Esophagus mucosa (tissue), 1 donor: ENCODE measurements at places on chromosomes 12 and 14. TPM values are rescaled to one million over a fixed set of nuclear protein-coding genes. Genes with fewer than 3 reads are reported as not detected.
A peak's percentile ranks its signal among the peaks of the same experiment; 100 is the strongest.

GRCh38 chr14:59275668-59276067 is 87.2 kb downstream of the DAAM1 start:
- ATAC-seq: peak; percentile 95

CPNE6 gene
- not detected for total RNA-seq

GALNT6 gene
- 13.4 TPM for total RNA-seq

THAP2 gene
- total RNA-seq: 4.8 TPM

DNA sequence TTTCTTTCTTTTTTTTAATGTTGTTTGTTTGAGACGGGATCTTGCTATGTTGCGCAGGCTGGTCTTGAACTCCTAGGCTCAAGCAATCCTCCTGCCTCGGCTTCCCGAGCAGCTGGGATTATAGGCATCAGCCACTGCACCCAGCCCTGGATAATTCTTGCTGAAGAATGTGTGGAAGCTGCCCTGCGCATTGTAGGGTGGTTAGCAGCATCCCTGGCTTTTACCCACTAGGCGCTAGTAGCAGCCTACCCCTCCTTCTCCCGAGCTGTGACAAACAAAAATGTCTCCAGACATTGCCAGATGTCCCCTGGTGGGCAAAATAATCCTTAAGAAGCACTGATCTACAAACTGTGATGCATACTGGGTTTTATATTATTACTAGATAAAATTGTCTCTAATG is 6.6 kb downstream of the DCAF4 start:
- no peak for ATAC-seq

DNA sequence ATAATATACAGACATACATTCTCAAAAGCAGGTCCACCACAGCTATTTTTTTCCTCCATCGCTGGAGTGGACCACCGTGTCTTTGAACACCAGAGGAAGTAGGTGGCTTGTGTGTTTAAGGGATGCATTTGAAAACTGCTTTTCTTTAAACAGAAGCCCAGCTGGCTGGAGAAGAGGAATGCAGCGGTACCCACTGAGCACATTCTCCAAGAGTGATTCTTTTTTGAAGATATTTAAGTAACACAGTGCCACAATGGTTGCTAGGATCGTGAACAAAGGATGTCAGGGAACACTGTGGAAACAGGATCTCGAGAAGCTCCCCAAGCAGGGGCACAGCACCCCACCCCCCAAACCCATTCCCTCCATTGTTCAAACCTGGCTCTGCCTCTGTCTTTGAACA is 286.6 kb upstream of the PWP1 start:
- no peak for ATAC-seq

GRCh38 chr12:132326646-132327045 is 2.7 kb downstream of the GALNT9 start:
- ATAC-seq: no peak

DNA sequence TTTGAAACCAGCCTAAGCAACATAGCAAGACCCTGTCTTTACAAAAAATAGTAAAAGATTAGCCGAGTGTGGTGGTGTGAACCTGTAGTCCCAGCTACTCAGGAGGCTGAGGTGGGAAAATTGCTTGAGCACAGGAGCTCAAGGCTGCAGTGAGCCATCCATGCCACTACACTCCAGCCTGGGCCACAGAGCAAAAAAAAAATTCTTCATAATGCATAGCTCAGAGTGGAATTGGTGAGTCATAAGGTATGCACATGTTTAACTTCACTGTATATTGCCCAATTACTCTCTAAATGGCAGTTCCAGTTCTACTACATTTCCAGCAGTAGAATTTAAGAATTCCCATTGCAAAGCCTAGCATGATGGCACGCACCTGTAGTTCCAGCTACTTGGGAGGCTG is 26.8 kb upstream of the CLIP1 start:
- ATAC-seq: peak; percentile 96

GRCh38 chr14:86777963-86778602 is 1214.9 kb downstream of the GALC start:
- no peak for ATAC-seq

SRRM4 gene
- total RNA-seq: not detected

DNA sequence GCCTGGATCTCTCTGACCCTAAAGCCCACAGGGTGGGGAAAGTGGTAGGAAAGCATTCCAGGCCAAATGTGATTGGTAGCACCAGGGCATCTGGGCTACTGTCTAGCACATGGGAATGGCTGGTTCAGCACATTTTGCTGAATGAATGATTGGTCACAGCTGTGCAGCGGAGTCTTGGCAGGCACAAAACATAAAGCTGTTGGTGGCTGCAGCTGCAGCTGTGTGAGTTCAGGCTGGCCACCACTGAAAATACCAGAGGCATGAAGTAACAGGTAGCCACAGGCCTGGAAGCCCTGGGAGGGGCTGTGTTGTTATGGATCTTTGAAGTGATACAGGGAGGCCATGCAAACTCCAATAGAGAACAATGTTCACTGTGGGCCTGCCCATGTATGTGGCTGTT is 72.7 kb downstream of the MYRFL start:
- peak; percentile 32 for ATAC-seq

- ATAC-seq: no peak
Measured at GRCh38 chr12:114665411-114666260, 18.3 kb downstream of the TBX3 start.

DNA sequence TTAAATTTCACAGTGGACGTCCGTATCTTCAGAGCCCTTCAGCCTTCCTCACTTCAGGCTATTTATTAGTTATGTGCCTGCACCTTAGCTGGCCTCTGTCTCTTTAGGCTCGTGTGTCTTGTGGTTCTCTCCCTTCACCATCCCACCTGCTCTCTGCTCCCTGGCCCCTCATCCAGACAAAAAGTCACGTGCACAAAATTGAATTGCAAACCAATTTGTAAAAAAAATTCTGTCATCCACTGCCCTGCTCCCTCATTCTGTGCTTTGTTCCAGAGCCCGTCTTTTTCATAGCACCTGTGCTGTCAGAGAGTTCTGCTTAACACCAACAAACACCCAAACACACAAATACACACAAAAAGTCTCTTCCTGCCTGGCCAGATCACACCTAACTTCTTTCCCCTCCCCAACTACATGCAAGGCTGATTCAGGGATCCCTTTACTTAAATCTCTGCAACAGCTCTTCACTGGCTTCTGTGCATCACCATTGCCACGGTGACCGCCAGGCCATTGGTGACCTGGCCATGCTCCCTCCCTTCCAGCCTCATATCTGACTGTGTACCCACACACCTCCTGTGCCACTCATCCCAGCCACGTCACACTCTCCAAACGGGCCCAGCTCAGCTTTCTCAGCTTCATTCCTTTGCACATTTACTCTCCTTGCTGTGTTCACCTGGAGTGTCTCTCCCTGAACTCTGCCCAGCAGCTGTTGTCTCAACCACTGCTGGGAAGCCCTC is 205.7 kb downstream of the TTC8 start:
- ATAC-seq: no peak

DNA sequence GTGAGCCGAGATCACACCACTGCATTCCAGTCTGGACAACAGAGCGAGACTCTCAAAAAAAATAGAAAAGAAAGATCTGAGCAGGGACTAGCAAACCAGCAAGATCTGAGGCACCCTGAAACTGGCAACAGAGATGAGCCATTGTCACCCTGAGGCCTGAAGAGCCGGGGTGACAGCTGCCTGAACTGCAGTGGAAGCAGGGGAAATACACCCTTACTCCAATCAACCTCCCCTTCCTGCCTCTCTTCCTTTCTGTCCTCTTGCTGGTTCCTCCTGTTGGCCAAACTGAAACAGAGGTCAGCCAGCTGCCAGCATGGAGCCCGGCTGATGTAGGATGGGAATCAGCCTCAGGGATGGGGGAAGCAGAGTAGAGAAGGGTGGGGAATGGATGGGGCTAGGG is 192.0 kb downstream of the CHST11 start:
- ATAC-seq: no peak

DNA sequence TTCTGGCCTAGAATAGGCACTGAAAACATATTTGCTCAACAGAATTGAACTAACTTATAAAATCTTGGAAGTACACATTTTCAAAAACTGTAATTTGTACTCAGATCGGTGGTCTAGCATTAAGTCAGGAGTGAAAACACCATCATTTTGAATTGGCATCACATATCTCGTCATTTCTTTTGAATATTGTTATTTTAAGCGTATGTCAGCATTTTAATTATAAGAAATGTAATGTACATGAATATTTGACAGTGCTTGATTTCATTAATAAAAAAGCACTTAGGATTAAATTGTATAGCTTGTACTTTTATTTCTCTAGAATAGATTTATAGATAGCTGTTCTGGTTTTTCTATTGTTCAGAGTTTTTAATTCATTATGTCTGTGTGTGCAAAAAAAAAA is 892.2 kb downstream of the BCL11B start:
- ATAC-seq: no peak

IL22 gene
- total RNA-seq: 0.44 TPM

- ATAC-seq: no peak
Measured at GRCh38 chr12:28507033-28507432, 316.8 kb downstream of the CCDC91 start.

GRCh38 chr12:7004287-7004803 is 13.9 kb downstream of the LPCAT3 start:
- ATAC-seq: no peak

SYCP3 gene
- total RNA-seq: 0.12 TPM

DNA sequence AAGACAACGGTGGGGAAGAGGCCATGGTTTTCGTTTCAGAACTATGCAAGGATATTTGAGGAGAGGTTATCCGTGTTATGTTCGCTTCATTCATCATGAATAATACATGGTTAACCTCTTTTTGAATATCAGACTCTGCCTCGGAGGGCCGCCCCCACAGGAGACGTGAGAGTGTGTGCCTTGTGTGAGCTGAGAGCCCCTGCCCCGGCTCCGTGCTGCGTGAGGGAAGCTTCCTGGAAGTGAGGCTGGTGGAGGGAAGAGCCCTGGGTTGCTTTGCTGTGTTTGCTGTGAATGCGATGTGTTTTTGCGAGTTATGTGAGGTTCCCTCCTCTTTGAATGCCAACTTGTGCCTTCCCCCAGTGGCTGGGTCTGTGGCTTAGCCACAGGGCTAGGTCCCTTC is 146.0 kb upstream of the RTL1 start:
- ATAC-seq: no peak

- no peak for ATAC-seq
Measured at GRCh38 chr12:107469011-107469410, 216.6 kb upstream of the PWP1 start.

NEK9 gene
- 31.2 TPM for total RNA-seq

DNA sequence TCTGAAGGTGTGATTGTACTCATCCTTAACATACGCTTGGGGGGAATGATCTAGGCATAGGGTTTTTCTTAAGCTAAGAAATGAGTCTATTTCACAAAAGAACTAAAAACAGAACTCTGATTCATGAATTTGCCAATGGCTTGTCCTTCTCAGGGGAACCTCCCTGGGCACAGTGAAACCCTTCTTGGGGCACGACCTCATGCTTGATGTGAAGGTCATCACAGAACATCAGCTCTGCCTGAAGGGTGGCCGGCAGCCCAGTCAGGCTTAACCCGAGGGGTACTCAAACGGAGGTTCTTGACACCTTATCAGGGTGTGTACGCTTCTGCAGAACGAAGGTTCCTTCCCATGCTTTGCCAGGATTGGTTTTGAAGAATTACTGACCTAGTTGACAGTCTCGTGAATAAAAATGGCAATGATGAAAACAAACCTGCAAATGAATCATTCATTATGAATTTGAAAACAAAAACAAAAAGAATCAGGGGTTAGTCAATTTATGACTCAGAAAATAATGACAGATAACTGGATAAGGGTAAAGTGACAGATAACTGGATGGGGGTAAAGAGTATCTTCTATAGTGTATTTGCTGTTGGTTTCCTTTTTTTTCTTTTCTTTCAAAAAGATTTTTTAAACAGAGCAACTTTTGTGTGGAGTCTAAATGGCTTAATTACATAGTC is 86.4 kb downstream of the GALNT8 start:
- ATAC-seq: no peak

ACSM4 gene
- total RNA-seq: not detected

KCNMB4 gene
- 0.76 TPM for total RNA-seq

DNA sequence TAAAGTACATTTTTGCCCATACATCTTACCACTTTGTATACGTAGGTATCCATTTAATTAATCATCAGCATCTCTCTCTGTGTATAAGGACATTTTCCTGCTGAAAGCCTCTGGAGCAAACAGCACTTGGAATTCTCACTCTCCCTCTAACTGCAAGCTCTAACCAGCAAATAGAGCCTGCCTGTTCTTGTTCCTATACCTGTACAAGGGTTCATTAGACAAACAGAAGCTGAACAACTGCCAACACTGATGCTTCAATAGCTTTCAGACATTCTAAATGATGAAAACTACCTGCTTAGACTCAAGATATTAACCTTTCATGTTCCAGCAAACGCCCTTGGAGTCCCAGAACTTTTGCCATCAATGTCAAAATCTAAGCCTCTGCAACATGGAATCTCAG is 98.0 kb downstream of the KCNH5 start:
- no peak for ATAC-seq

ALKBH1 gene
- 7.5 TPM for total RNA-seq

- ATAC-seq: no peak
Measured at GRCh38 chr12:27076928-27077327, 5.5 kb downstream of the C12orf71 start.

DNA sequence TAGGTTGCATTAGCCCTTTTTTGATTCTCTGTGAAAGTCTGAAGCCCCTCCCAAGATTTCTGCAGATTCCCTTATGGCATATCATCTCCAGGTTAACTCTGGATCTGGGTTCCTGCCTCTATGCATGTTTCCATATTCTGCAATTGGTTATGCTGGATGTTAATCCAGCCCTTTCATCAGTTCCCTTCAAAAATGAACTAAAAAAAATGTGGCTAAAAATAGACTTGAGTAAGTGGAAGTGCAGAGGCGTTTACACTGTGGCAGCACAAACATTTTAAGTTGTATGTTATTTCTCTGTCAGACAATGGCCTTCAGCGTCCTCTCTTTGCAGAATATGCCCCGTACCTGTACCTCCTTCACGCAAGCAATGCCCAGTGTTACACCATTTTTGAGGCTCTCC is 11.4 kb downstream of the MGST1 start:
- ATAC-seq: no peak

GRCh38 chr14:76486251-76486743 is 110.4 kb downstream of the ESRRB start:
- ATAC-seq: no peak

AGAP2 gene
- total RNA-seq: 0.64 TPM

GRCh38 chr12:11716794-11717518 is 67.5 kb downstream of the ETV6 start:
- peak; percentile 16 for ATAC-seq

DNA sequence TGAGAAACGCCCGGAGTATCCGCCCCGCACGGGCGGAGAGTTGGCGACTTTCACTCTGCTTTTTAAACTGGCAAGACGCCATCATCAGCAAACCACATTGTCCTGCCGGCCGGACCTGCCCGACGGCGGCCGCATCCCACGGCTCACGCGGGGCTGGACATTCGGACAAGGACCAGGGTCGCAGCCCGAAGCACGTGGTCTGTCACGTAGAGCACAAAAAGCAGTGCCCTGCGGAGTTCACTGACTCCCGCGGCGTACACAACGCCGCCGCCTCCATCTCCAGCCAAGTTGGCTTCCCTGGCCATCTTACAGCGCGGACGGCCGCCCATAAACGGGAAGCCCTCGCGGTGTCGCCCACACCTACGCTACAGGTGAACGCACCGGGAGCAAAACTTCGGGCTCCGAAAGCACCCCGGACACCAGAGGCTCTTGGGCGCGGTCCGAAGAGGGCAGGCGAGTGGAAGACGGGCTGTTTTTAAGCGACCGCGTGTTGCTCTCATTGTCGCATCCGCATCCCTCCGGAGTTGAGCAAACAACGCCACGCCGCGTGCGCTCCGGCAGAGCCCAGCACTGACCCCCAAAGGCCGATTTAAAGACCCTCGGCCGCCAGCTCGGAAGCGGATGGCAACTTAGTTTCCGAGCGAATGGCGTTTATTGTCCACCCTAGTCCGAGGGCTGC is 966 bp downstream of the SINHCAF start:
- peak; percentile 28 for ATAC-seq

GRCh38 chr12:103529306-103529705 is 33.5 kb upstream of the C12orf42 start:
- no peak for ATAC-seq
